CD4-positive, alpha-beta T cell (primary cell): ENCODE measurements at places on chromosomes 2 and 18.

- no peak for DNase-seq
Measured at GRCh38 chr2:216916956-216917650, 57.2 kb upstream of the TNP1 start.

DNA sequence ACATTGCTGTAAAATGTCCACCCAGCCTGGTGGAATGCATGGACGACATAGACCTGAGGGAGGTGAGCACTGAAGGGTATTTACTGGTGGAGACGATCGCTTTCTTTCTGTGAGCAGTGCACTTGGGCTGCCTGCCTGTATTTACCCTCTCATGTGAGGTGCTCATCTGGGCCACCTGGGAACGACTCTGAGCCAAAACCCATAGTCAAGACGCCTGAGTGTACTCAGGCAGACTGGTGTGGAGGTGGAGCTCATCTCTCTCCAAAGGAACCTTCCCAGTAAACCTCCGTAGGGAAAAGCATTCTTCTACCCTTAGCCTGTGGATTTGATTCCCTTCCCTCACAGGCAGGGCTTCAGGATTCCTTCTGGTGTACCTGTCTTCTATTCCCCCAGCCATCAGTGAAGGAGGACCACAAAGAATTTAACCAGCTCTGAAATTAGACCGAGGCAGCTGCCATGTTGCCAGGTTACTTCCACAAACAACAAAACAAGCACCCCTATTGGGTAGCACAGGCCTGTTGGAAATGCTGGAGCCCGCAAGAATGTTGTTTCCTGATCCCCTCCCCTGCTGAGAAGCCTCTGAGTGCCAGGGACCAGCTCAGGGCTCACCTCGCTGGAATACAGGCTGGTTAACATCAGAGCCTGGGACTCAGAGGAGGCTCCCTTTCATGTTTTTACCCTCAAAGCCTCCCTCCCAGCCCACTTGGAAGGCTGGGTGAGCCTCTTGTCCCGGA is 47.5 kb upstream of the TXNDC2 start:
- no peak for DNase-seq

- DNase-seq, result no peak
Measured at GRCh38 chr2:130829015-130829414, 7.7 kb upstream of the ARHGEF4 start.

DNA sequence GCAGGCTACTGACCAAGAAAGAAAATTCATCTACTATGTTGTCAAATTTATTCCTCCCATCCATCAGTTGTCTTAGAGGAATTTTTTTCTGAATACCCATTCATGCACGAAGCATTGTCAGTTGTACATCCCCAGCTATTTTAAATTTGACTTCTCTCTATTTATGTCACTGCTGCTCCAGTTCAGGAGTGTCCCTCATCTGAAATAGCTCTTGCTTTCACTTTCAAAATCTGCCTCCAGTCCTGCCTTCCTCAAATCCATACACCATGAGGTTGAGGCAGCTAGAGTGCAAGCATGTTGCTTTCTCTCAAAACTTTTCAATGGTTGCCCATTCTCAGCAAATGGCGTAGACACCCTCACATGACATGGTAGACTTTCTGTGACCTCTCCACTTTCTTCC is 335.4 kb upstream of the CDH2 start:
- no peak for DNase-seq

DNA sequence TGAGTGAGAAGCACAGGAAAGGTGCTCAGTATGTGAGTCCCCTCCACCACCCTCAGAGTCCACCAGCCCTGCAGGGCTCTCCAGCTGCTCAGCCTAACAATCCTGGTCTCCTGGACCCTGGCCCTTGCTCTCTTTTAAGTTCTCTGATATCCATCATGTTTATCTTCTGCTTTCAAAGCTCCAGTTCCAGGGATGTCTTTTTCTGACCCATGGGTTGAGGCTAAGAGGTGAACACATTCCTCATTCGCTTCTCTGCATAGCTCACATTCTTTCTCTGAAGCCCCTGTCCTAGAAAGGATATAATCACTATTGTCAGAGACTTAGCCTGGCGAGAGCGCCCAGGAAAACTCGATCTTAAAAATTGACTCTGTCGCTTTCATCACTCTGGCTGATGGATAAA is 86.4 kb downstream of the ARL4C start:
- no peak for DNase-seq

- no peak for DNase-seq
Measured at GRCh38 chr18:68722821-68723220, 7.9 kb upstream of the TMX3 start.

DNA sequence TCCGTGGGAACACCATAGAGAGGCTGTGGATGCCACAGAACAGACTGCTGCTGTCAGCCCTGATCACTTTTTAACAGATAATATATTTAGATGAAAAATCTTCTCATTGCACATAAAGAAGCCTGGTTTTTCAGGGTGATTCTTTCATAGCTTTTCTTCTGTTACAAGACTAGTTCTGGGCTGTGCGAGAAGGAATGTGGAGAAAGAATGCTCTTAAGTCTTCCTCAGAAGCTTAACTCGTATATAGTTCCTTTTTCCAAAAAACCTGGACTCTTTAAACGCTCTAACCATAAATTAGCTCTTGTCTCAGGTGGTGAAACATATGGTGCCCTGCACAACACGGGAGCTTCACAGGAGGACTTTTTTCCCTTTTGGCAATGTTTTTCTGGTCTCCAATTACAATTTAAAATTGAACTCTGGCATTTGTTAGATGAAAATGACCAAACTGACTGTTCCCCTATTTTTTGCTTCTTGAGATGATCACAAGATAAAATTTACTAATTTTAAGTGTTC is 125.9 kb upstream of the SMAD7 start:
- DNase-seq, result no peak

GRCh38 chr2:75336451-75336850 is 137.1 kb upstream of the TACR1 start:
- no peak for DNase-seq
